COR-L47 (cell line): ENCODE measurements at places on chromosomes 13 and 19.

DNA sequence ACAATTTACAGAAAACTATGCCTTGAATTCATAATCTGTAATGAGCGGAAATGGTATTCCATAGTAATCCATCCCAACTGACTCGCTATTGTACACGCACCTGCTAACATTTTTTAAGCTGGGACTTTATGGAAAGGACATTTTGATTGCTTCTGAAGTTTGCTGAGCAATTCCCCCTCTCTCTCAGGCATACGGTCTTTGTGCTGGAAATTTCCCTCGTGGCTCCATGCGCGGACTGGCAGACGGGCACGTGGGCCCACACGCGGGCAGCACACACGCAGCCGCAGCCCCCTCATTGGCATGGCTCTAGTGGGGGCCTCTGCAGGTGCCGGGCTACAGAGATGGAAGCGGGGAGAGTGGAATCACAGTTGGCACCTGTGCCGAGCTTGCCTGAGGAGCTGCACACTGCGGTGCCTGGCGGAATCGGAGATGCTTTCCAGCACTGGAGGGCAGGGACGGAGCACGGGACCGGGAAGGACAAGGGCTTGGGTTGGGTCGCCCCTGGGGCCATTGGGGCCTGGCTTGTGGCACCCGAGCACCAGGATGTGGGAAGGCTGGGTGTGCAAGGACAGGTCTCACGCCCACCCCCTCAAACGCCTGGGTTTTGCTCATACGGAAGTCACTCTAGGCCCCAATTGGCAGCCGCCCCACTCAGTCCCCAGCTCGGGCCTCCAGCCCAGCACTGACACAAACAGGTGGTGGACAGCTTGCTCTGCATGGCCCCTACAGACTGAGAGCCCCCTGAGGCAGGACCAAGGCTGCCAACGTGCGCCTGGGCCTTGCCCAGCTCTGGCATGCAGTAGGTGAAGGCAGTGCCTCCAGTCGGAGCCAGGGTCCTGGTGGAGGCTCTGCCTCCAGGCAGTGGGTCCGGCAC lies 30.2 kb upstream of the CCNE1 start:
- DNase-seq: no peak

- no peak for DNase-seq
Measured at GRCh38 chr13:44938854-44939253, 50.4 kb downstream of the NUFIP1 start.

GRCh38 chr13:34764246-34764645 lies 177.8 kb upstream of the NBEA start:
- no peak for DNase-seq

- DNase-seq: peak; percentile 89
Measured at GRCh38 chr19:13150187-13150930, at the start of the genes IER2 and STX10. Gene IER2 (plus strand): TSS chr19:13150411. CDS start chr19:13153187, 2,776 bp downstream. Gene STX10 (minus strand): TSS chr19:13150375. CDS start chr19:13150173, 202 bp downstream.

DNA sequence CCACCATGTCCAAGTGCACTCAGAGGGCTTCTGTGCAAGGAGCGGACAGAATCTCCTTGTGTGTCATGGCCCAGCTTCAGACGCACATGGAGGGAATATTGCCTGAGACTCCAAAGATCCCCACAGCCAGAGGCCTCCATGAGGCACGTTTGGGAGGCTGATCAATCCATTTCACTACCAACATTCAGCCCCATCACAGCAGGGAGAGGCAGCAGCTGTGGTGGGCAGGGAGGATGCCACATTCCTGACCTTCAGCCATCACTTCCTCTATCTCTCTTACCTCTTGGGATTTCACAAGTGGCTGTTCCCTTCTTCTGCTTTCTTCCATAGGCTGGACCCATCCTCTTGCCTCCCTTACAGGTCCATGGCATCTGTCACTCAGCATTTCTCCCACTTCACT lies 82.4 kb upstream of the MBNL2 start:
- DNase-seq: no peak

GRCh38 chr13:72384879-72385278 lies 342.6 kb downstream of the MZT1 start:
- DNase-seq: no peak

- no peak for DNase-seq
Measured at GRCh38 chr13:79070343-79070974, 335.6 kb downstream of the RBM26 start.

- DNase-seq: no peak
Measured at GRCh38 chr13:20997301-20998161, 63.9 kb downstream of the LATS2 start.

DNA sequence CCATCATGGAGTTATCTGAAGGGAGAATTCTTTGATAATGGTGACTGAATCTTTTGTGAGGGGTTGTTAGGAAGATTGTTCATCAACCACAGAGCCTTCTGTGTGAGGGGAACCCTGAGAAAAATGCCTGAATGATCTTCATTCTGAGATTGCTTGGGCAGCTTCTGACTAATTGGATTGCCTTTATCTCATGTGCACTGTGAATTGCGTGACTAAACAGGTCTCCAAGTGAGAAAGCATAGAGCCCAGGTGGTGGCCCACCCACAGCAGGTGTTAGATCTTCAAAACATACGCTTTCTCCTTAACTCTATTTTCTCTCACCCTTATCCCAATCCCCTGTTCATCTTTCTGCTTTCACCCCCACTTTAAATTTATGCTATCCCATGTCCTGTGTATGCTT lies 58.3 kb downstream of the DOCK9 start:
- DNase-seq: no peak

- no peak for DNase-seq
Measured at GRCh38 chr13:95745289-95745688, 68.3 kb downstream of the DNAJC3 start.

DNA sequence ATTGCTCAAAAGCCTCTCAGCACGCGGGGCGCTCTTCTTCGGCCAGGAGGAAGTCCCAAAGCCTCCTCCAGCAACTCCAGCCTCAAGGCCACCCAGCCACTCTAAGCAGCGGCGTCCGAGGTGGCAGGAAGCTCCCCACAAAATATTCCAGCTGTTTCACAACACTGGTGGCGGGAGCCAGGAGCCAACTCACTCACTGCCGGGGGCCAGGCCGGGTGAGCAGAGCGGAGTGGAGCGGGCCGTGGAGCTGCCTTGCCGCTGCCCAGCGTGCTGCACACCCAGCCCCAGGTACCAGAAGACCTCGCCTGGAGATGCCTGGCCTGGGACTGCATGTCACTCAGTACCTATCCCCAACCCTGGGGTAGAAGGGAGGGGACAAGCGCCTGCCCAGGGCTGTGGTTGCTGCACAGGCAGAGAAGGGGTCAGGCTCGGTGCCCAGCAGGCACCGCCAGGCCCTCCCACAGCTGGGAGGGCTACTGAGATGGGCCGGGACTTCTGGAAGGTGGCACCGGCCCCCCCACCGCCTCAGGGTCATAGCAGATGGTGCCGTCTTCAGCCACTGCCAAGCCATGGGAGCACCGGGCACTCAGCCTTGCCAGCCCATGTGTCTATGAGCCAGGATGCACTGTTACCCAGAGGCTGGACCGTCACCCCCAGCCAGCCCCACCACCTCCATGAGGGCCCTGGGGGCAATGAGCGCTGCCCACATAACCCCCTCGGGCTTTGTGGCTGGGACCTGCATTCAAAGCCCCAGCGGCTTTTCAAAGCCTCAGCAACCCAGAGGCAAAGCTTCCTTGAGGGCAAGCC lies 59.2 kb downstream of the MLLT1 start:
- DNase-seq: no peak

- peak; percentile 15 for DNase-seq
Measured at GRCh38 chr13:20340759-20341171, 108.6 kb upstream of the GJB6 start.

DNA sequence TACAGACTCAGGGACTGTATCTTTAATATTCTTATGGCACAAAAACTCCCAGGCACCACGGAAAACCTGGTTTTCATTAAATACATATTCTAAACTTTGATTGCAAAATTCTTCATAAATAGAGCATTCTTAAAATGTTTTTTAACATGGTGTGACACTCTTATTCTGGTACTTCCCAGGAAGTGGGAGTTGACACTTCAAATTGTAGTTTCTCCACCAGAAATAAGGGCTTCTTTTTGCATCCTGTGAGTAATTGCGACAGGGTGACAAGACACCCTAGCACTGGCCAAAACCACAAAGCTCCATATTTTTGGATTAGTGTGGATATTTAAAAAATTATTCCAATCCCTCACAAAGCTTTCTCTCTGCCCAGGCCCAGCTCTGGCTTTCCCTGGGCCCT lies 43.6 kb upstream of the MTIF3 start:
- no peak for DNase-seq

GRCh38 chr19:31254180-31254551 lies 95.1 kb downstream of the TSHZ3 start:
- DNase-seq: no peak

GRCh38 chr19:57111329-57111644 lies 8.5 kb upstream of the USP29 start:
- no peak for DNase-seq

DNA sequence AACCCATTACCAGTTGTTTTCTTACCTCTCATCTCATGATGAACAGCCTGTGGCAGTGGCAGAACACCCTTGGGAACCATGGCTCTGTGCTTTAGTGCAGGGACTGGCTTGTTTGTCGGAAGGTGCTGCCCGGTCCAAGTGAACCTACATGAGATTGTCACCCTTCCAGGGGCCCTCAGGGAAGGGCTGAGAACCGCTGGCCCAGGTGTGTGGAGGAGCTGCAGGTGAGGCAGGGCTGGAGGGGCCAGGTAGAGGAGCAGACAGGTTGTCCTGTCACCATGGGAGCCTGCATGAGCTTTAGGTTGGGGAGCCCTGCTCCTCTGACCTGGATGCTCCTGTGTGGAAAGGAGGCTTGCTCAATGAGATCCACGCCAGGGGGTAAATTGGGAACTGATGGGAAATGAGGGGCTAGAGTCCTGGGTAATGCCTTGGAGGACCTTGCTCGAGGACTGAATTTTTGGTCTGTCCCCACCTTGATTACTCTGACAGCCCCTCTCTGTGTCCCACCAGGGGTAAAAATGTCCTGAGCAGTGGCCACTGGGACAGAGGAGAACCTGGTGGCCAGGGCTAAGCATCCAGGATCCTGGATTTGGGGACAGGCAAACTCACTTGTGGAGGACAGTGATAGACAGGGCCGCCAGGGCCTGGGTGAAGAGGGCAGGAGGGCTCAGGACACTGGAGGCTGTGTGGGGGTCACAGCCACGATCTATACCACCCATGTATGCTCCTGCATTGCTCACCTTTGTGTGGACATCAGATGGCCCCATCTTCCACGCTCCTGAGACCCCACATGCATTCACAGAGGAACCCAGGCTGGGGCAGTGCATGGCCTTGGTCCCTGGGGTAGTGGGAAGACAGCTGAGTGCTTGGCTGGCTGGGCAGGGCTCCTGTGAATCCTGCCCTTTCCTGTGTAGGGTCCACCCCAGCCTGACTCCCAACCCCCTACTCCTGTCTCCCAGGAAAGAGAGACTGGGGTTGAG lies 24.1 kb upstream of the CEACAM1 start:
- no peak for DNase-seq

GRCh38 chr13:86121881-86122280 lies 322.7 kb upstream of the SLITRK6 start:
- DNase-seq: no peak

DNA sequence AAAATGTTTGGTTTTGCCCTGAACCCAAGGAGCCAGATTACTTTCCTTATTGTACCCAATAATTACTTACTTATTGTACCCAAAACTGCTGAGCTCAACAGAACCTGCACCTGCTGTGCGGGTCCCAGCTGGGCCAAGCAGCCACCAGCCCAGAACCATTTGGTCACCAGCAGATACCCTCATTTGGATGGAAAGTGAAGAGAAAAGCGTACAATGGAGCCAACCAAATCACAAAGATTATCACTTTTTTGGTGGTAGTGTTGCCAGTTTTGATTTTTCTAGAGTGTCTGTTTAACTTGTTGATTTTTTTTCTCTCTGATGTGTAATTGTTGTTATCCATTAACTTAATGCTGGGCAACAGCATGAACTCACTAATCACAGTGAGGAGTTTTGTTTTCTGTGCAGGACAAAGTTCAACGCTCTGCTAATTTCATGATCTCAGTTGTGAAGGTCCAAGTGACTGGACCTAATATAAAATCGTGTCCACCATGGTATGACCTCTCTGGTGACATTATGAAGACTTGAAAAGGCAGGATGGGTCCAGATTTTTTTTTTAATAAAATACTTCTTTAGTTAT lies 23.8 kb downstream of the SPATA13 start:
- no peak for DNase-seq

DNA sequence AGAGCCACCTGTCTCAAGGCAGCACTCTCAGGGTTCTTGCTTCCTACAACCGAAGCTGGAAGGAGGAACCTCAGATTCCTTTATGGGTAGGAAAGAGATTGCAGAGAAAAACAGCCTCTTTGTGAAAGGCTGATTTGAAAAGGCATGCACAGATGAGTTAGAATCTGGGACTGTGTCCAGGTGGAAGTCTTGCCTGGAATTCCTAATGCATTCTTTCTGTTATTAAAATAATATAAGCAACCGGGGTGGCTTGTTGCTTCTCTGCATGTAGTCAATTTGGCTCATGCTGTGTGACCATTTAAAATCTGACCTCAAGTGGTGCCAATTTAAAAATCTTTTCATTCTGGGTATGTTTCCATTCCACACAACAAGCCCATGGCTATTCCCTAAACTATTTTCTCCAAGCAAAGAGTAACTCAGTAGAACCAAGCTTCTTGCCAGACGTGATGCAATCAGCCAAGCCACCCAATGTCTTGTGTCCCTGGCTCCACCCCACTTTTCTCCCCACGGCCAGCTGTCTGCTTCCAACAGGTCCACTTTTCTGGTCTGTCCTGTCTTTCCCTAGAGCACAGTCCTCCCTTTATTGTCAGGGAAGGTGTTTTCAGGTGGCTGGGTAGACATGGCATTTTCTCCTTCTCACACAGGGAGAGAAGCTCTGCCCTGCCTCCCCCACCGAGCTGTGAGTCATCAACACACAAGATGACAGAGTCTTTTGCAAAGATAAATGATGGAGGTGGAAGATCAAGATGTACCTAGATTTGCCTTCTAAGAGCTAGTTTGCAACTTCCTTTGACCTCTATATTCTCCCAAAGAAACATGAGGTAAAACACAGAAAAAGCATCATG lies 394.3 kb downstream of the FOXO1 start:
- no peak for DNase-seq

DNA sequence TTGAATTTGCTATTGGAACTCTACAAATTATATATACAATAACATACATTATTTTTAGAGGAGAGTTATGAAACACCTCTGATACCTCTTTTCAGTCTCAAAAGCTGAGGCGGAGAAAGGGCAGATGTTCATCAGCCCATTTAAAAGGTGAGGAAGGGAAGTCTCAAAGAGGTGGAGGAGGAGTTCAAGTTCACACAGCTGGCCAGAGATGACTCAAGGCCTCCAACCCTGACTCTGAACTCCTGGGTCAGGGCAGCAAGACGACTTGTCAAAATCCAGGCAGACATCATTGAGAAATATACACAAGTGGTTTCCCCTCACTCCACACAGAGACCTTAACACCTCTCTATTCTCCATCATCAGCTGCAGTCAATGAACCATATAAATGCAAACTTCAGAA lies 2.1 kb downstream of the SIAH3 start:
- DNase-seq: no peak

DNA sequence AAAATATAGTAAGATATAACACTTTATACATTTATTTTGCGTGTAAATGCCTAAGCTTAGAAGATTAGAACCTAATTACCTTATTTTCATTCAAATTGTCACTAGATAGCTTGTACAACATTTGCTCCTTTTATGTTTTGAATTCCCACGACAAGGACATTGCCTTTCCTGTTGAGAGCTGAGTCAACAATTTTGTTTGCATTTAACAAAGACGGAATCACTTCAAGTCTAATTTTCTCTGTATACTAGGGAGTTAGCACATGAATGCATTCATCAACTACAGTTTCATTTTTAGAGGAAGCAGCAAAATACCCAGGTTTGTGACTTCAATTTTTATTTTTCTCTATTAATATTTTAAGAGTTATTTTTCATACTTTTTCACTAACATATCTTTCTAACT lies 48.7 kb upstream of the PCCA start:
- DNase-seq: peak; percentile 34
